ENCODE measurements at places on chromosomes 3 and 15. TPM values are rescaled to one million over a fixed set of nuclear protein-coding genes. Genes with fewer than 3 reads are reported as not detected.

The HTR3E gene
- total RNA-seq: not detected

The GABRB3 gene
- total RNA-seq: 5.2 TPM

The LRRC15 gene
- 123 TPM for total RNA-seq

DNA sequence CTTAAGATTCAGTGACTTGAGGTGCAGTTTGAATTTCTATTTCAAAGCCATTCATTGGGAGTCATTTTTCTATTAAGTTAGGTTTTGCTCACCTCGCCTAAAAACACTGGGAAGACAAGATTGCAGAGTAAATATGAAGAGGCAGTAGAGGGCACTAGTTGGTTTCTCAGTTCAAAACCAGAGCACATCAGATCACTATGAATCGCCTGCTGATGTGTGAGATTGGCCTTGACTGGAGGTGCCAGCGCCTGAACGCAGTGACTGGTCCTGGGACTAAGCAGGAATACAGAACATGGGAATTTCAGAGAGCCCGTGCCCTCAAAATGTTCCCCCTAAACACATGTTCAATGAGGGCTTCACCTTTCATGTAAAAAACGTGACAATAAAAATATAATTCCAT is 229.0 kb downstream of the ITPR1 start:
- DNase-seq: peak; percentile 74

DNA sequence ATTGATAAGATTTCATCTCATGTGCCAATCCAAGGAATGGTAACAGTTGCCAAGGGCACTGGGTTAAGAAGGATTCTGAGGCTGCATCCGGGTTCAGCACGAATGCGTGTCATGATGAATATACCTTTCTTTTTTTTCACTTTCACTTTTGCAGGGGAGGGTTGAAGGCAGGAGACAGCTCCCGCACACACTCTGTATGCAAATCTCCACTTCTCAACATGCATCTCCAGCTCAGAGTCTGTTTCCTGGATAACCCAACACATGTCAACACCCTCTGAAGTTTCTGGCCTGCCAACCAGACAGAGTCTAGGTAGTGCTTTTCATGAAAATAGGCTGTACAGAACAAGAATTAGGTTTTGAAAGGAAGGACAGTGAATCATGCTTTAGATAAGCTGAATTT is 21.6 kb downstream of the B4GALT4 start:
- no peak for DNase-seq

DNA sequence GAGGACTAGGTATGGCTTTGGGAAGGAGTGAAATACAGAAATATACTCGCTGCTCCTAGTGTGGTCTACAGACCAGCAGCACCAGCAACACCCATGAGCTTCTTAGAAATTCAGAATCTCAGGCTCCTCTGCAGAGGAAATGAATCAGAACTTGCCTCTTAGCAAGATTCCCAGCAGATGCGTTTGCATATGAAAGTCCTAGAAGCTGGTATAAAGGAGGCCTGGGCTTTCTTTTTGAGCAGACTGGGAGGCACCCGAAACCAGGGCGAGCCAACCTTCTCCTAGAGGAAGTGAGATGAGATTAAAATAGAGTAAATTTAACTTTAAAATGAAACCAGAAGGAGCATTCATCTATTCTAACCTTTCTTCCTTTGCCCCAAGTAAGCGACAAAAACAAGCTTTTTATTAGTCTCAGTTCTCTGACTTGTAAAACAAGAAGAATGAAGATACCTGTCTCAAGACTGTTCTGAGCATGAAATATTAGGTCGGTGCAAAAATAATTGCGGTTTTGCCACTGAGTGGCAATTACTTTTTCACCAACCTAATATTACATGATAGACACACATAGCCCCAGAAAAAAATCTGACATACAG is 140.0 kb downstream of the PDZRN3 start:
- peak; percentile 20 for DNase-seq

DNA sequence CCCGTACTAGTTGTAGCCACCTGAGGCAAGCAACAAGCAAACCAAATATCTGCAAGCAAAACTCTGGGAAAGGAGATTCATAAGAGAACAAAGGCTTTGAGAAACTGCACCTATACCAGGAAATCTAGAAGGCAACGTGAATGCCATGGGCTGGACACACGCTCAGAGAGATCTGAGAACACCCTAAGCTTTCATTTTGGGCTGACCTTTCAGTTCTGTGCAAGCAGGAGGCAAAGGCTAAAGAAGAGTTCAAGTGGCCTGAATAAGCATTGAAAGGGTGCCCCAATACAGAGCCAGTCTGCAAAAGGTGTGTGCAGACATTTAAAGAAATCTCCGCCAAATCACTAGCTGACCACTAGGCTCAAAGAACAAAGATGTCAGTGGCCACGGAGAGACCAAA is 461.6 kb downstream of the PYDC2 start:
- no peak for DNase-seq

- no peak for DNase-seq
Observed at GRCh38 chr3:159850481-159850880, 138.2 kb upstream of the IL12A start.

DNA sequence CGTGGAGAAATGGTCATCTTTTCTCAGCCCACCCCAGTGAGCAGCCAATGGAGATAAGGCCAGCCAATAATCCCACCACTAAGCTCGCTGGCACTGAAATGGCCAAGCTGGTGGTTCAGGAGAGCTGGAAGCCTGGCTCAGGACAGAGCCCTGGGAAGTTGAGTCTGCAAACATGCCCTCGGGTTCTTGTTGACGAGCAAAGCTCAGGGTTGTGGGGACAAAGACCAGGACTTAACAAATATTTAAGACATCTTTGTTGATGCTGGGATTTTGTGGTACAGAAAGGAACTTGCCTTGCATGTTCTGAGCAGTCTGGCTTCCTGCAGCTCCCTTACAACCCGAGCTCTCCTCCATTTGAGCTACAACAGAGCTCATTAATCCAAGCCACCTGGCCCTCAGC is 4.4 kb downstream of the FAH start:
- DNase-seq: no peak

DNA sequence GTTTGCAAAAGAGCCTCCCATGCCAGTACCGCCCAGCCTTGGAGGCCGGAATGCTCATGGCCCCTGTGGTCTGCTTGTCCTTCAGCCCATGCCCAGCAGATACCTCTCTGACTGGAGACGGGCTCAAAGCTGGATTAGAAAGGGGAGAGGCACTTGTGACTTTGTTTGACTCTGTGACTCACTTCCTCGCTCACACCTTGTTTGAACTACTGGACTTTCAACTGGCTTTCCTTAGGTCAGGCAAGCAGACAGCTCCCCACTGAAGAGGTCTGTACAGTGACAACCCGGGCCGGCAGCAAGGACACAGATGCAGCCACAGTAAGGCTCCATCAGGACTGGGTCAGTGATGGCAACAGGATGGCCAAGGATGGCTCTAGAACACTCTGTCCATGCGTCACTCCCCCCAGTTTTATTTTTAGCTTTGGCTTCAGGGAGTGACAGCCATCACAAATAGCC is 98.6 kb upstream of the ABHD17C start:
- no peak for DNase-seq

- no peak for DNase-seq
Observed at GRCh38 chr3:37995652-37996641, 5.4 kb downstream of the VILL start.

- no peak for DNase-seq
Observed at GRCh38 chr3:149536429-149536828, 61.9 kb downstream of the TM4SF4 start.

- DNase-seq: peak; percentile 50
Observed at GRCh38 chr3:70832834-70833205, 520.4 kb upstream of the MDFIC2 start.

DNA sequence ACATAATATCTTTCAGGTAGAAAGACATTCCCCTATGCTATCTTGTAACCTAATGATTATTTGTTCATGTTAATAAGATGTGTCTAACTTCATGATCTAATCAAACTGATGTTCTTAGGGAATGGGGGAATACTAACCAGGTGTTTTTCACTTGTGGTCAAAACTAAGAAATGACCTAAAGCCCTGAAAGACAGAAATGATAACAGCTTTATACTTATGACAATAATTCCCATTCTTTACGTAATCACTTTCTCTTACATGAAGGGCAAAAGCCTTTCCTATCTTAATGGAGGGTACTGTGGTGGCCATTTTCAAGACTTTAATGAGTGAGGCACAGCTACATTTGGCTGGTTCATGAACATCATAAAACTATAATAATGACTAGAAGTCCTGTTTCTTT is 33.9 kb upstream of the MEIS2 start:
- no peak for DNase-seq

- no peak for DNase-seq
Observed at GRCh38 chr3:46901591-46902187, 24.2 kb downstream of the PTH1R start.

- DNase-seq: peak; percentile 99
Observed at GRCh38 chr3:190566043-190566933, 52.4 kb downstream of the IL1RAP start.

- DNase-seq: peak; percentile 43
Observed at GRCh38 chr3:74067296-74067695, 442.6 kb upstream of the PDZRN3 start.

- DNase-seq: no peak
Observed at GRCh38 chr3:151379083-151379734, 5.3 kb downstream of the P2RY12 start.

All from HFFc6 (cell line).